ENCODE measurements at places on chromosomes 7 and 10.

DNA sequence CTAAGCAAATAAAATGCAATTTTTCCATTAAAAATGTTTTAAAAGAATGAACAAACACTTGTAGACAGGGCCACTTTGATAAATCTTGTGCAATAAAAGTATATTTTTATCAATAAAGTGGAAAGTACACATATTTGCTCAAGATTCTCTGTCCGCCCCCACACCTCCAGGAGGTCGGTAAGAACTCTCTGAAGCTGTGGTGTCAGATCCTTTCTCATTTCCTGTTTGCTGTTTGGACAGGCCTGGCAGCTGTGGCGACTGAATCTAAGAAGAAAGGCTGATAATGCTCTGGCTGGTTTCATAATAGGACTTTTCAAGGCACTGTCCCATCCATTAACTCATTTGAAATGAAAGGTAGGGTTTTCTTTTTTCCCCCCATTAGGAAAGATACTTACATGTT lies 15.3 kb upstream of the ASB4 start:
- no peak for DNase-seq

GRCh38 chr10:20622531-20623211 lies 274.4 kb downstream of the NEBL start:
- DNase-seq = no peak

DNA sequence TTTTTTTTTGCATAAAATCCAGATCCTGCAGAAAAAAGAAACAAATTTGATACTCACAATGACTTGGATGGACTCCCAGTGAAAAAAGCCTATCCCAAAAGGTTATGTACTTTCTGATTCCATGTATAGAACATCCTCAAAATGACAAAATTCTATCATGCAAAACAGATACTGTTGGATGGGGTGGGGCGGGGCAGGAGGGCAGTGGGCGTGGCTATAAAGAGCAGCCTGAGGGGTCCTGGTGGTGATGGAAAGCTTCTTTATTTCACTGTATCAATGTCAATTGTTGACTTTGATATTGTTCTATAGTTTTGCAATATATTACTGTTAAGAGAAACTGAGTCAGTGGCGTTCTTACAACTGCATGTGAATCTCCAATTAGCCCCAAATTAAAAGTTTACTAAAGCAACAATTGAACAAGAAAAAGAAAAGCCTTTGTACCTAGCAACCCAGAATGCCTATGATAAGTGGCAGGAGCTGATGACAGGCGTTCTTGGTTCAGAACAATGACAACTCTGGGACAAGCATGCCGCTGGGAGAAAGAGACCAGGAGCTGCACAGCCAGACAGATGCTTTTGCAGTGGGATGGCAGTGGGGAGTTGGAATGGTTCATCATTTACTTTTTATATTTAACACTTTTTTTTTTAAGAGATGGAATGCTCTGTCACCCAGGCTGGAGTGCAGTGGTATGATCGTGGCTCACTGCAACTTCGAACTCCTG lies 101.9 kb downstream of the LHPP start:
- DNase-seq = no peak

- no peak for DNase-seq
Observed at GRCh38 chr10:841535-841934, 90.0 kb downstream of the LARP4B start.

GRCh38 chr10:17984056-17984455 lies 32.3 kb downstream of the SLC39A12 start:
- DNase-seq = no peak

DNA sequence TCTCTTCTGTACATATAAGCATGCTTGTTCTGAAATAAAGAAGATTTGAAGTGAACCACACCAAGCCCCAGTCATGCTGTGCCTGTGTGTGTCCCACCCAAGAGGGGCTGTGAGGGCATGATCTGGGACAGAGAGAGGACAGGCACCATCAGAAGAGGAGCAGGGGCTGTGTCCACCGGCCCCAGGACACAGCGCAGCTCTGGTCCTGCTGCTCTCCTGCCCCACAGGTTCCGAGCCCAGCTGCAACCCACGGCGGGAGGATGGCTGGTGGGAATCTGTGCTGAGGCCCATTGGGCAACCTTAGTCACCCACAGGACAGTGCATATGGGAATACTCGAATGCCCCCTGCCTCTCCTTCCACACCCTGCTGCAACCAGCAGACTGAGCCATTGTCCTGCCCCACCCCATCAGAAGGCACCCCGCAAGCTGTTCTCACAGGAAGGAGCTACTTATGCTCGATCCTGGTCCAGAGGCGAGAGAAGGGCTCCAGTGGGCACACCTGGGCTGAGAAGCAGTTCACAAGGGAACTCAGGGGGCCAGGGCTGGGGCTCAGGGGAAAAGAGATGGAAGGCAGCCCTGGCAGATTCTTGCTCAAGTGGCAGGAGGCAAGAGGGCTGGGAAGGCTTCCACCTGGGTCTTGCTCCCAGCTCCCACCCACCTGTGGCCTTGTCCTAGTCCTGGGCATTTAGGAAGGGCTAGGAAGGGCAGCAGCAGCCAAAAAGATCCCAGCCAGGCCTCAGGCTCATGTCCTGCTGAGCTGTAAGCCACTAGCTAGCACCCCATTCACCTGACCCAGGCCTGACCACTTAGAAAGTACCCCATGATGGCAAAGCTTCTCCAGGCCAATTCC lies 31.9 kb downstream of the LDB3 start:
- no peak for DNase-seq

GRCh38 chr10:113093188-113094113 lies 143.4 kb downstream of the TCF7L2 start:
- DNase-seq = no peak

GRCh38 chr7:152594801-152595200 lies 81.1 kb downstream of the XRCC2 start:
- no peak for DNase-seq

DNA sequence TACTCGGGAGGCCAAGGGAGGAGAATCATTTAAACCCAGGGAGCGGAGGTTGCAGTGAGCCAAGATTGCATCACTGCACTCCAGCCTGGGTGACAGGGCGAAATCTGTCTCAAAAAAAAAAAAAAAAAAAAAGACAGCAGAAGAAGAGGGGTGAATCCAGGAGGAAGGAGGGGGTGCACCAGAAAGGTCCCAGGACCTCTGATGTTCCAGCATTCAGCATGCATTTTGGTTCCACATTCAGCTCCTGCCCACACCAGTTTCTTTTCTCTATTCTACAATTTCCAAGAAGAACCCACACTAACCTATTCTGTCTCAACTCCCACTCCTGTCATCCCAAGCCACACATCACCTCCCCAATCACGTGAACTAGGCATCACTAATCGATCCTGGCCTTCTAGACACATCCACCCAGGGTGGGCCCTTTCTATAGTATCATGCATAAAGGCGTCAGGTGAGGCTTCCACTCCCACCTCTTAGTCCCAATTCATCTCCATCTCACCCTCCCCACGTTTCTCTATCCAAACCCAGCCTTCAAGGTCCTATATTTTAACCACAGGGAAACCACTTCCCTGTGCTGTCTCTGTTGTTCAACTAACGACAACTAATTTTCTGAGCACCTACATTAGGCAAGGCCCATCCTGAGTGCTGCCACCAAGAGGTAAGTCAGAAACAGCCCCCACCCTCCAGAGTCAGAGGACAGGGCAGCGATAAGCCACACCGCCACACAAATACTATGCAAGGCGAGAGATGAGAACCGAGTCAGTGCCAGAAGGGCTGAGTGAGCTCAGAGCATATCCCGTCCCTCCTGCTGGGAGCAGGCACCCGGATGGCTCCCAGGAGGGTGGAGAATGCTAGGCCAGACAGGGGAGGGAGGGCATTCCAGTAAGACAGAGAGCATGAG lies 2.2 kb downstream of the ANXA11 start:
- DNase-seq = no peak

GRCh38 chr7:68748934-68749900 lies 849.1 kb upstream of the AUTS2 start:
- DNase-seq = no peak
